ENCODE measurements at places on chromosomes 5 and 9.

DNA sequence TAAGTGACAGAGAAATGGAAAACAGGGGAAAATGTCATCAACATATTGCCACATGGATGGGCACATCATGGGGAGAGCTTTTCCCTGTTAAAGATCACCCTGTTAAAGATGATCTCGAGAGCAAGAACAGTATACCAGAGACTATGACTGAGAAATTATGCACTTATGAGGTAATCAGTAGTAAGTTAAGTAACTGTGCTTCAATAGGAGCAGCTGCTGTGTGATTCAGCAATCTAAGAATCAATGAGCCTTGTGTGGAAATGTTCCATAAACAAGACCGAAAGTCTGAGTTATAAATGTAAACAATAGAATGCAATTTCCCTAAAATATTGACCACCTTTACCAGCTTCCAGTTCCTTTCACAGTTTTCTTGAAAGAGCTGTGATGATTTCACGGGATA, 582.3 kb downstream of the CAAP1 start:
- peak; percentile 86 for DNase-seq

DNA sequence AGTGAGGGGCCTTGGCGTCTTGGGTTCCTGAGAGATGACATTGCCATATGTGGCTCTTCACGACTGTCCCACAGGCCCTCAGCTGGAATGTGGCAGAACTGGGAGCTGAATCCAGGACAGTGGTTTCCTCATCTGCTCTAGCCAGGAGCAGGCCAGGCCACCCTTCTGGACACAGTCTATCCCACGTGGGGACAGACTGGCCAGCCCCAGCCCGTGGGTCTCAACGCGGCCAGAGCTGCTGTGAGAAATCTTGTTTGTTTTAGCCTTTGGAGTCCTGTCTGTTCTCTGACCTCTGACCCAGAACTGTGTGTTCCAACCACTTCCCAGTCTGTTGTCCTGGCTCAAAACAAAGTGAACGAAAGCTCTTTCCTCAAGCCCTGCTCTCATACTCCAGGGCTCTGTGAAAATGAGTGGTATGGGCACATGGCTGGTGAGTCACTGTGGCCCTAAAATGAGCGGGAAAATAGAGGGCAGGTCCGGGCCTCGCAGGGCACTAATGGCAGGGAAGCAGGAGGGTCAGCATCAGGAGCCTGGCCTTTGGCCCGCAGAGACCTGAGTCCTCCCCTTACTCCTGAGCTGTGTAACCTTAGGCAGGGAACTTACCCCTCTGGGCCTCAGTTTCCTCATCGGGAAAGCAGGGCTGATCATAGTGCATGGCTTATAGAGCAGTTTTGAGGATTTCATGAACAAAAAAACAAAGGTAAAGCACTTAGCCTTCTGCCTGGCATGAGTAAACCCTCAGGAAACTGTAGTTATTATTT, 34.8 kb upstream of the GLRX start:
- DNase-seq, result peak; percentile 91

- peak; percentile 98 for DNase-seq
Observed at GRCh38 chr9:33946779-33947535, 101.7 kb downstream of the UBAP2 start.

DNA sequence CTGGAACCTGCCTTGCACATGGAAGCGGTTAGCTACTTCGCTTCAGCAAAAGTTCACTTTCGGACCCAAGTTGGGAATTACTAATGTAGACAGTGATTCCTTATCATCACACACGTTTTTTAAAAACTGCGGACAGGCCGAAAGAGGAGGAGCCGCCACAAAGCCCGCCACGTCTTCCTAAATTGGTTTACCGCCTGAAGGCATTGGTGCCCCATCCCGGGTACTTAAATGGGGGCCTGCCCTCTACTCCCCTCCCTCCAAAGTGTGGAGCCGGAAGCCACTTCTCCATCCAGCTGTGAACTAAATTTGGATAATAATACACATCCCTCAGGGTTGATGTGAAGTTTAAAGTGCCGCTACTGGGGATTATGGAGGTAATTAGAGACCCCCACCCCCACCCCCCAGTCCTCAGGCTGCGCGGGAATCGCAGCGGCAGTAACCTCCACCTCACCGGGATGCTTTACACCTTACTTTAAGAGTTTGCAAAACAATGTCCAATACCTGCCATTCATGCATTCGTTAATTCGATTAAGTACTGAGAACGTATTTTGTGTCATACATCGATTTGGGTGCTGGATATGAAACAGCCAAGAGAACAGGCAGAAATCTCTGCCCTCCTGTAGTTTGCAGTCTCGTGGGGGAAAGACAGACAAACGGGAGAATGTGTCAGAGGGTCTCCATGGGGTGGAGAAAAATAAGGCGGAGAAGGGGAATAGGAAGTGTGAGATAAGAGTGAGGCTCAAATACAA, 937 bp upstream of the MACROH2A1 start:
- DNase-seq, result no peak

GRCh38 chr5:155780260-155780659, 546.7 kb upstream of the SGCD start:
- no peak for DNase-seq

DNA sequence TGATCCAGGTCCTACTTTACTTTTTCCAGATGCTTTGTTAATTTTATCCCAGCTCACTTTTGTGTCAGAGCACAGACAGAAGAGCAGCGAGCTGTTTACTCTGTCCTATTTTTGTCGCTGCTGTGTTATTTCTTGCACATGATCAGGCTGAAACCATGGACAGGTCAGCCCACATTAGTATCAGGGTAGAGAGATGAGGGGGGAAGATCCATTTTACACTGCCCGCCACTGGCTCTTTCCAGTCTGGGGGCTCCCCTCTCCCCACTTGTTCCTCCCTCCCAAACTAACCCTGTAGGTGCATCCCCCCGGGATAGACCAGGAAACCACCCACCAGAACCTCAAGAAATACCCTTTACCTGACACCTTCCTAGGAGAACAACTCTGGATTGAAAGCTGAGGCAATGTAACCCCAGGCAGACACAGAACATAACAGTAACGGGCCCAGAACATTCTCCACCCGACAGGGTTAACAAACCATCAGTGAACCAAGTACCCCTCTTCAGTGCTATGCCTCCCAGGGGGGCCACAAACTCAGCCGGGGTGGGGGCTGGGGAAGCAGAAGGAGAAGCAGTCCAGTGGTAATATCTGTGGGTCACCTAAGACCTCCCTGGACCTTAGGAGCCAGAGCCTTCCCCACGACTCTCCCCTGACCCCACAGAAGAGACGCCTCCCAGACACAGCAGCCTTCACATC, 10.3 kb downstream of the VDAC1 start:
- DNase-seq, result no peak

DNA sequence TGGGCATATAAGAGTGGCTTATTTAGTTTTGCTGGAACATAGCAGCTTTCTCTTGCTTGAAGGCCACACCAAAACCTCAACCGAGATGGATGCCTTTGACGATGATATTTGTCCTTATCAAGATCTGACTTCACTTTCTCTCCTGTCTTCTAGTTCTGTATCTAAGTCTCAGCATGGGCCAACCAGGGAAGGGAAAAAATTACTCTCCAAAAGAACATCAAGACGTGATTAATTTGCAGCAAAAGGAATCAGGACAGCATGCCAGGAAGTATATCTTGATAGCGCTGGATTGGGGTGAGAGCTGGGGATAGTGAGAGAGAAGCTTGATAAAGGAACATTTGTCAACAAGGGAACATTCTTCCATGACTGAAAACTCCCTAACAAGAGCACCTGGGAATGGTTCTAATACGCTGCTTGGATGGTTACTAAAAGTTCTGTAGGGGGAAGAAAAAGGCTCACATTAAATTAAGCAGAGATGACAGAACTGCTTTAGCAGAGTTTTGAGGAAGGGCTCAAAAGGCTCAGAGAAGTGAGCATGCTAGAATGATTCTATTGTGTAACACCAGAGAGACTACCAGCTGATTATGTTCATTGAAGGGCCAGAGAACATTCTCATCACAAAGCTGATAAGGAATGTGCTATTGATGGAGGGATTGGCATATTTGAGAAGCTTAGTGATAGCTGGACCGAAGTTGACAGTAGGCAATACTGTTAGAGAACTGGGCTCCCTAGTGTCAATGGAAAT, 21.6 kb upstream of the ANXA1 start:
- DNase-seq, result no peak

DNA sequence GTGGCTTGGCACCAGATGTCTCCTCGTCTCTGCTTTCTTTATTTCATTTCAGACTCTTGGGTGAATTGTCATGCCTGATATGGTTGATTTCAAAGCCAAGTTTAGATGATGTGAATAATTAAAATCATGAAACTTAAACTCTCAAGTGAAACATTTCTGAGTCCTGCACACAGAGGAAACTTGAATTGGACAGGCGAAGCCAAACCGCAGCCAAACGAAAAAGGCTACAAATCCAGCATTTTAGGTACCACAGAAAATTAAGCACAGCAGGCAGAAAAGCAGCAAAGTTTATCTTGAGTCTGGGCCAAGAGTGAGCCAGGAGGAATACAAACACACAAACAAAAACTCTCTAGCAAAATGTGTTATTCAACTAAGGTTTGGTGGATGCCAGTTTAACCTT, 659.8 kb upstream of the KLF4 start:
- no peak for DNase-seq

- peak; percentile 49 for DNase-seq
Observed at GRCh38 chr9:127204771-127205470, 59.7 kb upstream of the GARNL3 start.

DNA sequence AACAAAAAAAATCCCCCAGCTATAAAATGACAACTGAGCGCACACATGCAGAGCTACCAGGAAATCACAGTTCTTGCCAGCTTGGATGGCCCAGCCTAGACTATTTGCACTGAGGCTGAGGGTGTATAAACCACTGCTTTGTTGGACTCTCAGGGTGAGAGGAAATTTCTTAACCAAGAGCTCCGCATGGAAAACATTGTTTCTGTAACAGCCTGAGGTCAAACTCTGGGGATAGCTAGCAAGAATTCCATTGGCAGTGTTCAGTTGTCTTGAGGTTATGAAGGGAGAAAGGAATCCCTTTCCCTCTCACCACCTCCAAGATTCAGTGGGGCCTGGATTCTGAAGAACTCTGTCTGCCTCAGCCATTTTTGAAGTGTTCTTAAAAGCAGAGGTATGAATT, 360.0 kb downstream of the OSTF1 start:
- no peak for DNase-seq

DNA sequence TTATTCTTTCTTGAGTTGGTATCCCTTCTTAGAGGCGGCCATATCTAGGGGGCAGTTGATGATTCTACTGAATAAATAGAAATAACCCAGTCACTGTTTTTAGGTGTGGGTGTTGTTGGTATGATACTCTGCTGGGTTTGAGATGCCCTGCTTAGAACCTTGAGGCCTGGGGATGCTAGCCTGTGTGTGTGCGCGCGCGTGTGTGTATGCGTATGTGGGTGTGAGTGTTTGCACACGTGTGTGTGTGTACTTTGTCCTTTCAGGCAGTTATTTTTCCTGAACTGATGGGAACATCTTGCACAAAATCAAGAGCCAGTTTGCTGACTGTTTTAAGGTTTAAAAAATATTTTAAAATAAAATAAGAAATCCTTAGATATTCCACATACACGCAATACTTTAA, 3.3 kb downstream of the SLC28A3 start:
- no peak for DNase-seq

DNA sequence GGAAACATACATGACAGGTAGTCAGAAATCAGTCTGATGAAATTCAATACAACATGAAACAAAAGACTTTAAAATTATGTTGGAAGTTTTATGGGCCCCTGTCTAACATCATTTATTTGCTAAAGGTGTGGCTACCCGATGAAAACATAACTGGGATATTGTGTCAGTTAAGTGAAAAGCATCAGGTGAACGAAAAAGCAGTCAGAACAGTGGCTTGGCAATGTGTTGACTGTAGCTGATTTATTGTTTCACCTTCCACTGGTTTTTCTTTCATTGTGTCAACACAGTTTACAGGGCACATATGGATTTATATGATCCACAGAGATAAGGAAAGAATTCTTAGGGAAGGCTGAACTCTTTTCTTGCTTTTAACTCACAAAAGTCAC, 429.6 kb upstream of the ZNF608 start:
- DNase-seq, result no peak

DNA sequence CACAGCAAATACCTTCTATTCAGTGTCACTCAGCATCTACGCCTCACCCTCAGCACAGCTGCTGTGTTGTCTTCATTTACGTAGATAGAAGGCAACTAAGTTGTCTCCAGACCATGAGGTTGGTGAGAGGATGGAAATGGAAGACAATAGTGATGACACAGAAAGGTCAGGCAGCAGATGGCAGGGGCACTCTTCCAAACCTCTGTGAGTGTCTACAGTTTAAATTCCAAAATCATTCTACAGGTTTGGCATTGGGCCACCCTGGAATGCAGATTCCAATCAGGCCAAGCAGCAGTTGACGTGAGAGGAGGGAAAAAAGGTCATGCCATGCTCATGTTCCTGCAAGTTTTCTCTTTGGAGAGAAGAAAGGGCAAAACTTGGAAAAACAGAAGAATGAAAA, 68.7 kb upstream of the ADAMTSL1 start:
- no peak for DNase-seq
